CD4-positive, alpha-beta T cell treated with Interleukin-4 for 1 hour (primary cell): ENCODE measurements at places on chromosomes 2 and 18.
A peak's percentile ranks its signal among the peaks of the same experiment; 100 is the strongest.

DNA sequence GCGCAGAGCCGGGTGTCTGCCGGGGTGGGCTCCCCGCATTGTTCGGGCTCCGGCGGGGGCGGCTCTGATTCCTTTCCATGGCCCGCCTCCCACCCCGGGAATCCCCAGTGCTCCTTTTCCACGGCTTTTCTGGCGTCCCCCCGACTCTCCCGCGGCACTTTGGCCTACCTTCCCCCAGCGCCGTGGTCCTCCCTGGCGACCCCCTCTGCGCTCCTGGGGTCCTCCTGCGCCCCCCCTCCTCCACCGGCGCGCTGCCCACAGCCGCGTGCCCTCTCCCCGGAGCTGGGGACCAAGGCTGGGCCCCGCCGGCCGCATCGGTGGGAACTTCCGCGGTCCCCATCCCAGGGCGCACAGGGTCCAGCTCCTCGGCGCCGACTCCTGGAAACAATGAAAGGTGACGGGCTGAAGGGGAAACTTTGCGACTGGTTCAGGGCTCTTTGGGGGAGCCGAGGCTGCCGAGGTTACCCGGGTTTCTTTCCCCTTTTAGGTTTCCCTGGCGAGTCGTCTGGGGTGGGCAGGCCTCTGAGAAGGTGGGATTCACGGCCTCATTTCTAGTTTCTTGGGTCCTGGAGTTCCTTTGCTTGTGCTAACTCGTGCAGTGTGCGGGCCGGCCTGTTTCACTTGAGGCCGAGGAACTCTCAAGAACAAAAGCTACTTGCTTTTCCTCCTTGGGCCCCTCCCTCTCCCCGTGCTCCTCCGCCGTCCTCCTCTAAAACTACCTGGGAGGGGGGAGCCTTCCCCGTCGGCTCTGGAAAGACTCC lies 2.2 kb downstream of the TGIF1 start:
- DNase-seq: peak; percentile 25

- no peak for DNase-seq
Measured at GRCh38 chr2:79271456-79271855, 111.9 kb upstream of the REG3A start.

DNA sequence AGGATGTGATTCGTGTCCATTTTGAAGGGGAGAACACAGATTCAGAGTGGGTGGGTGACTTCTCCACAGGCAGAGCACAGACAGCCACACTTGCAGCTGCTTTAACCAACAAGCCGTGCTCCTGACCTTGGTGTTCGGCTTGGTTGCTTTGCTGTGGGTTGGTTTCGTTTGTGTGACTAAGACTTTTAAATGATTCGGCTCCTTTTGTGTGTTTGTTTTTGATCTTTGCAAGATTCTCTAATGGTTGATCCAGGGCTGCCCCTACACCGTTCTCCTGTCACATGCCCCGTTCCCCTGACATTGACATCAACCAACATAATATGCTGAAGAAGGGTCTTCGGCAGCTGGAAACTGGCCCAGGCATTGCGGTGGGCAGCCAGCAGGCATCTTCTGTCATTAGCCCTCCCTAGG lies 95.9 kb upstream of the MBOAT2 start:
- DNase-seq: no peak

DNA sequence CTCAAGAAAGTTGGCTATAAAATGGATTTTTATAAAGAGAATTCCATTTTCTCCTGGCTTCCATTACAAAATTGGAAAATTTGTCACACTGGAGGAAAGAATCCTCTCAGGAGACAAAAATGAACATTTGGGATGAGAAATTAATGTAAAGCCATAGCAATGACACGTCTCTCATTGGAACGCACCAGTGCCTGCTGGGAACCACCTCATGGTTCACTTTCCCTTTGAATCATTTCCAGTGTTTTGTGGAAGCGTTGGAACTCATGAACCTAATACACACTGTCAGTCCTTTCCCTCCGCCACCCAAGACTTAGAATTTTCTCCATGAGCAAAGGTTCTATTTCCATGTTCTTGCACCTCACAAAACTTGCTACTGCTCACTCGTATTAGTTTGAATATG lies 21.0 kb upstream of the NRP2 start:
- DNase-seq: no peak

- no peak for DNase-seq
Measured at GRCh38 chr2:119319593-119319992, 47.0 kb downstream of the C2orf76 start.

GRCh38 chr18:62629031-62629430 lies 86.3 kb upstream of the PHLPP1 start:
- no peak for DNase-seq

DNA sequence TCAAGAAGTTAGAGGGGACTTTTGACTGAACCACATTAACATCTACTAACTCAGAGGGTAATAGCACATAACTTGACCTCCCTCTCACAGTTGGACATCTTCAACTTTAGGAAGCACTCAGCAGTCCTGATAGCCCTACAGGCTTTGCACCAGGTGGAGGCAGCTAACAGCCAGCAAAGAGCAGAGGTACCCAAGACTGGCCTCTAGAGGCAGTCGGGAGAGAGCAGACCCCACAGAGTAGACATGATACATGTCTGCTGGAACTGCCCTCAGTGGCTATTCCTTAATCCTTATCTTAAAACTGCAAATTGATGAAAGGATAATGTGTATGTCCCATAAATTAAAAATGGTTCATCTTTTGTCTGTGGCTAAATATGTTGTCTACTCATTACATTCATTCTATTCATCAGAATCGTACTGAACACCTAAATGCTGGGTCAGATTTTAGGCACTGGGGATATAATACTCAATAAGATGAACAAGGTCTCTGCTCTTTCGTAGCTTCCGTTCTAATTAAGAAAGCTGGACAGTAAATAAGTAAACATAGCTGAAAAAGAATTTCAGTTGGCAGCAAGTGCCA lies 49.8 kb downstream of the CAB39 start:
- peak; percentile 16 for DNase-seq

GRCh38 chr2:2667690-2668089 lies 336.6 kb upstream of the MYT1L start:
- DNase-seq: no peak

- DNase-seq: no peak
Measured at GRCh38 chr2:216984937-216985336, 125.1 kb upstream of the TNP1 start.

DNA sequence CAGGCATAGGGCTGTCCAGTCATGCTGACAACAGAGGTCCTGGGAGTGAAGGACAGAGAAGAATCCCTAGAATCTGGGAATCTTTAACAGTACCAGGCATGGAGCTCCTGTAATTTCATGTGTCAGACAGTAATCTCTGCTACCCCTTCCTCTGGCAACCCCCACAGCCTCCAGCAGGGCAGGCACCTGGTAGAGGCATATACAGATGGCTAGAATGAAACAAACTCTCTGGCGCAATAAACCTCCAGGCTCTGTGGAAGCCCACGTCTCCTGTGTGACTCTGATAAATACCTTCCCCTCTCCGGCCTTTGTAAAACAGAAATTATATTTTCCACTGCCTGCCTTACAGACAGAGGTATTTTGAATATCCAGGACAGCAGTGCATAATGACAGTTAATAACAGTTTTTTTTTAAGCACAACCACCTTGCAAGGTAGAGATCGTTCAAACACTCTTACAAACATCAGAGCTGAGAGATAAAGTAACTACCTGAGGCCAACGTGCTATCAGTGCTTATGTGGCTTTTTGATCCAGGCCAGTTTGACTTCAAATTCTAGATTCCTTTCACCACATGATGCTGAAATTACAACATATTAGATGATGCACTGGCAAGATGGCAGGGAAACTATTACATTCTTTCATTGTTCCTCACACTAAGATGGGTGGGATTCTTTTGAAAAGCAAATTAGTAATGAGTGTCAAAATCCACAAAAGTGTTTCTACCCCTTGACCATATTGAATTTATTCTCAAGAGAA lies 47.7 kb upstream of the TMEM247 start:
- no peak for DNase-seq

GRCh38 chr2:126979039-126980003 lies 80.6 kb downstream of the TEX51 start:
- DNase-seq: no peak

- no peak for DNase-seq
Measured at GRCh38 chr18:28095041-28095440, 81.9 kb downstream of the CDH2 start.

GRCh38 chr2:150295544-150295943 lies 191.9 kb downstream of the RND3 start:
- no peak for DNase-seq

DNA sequence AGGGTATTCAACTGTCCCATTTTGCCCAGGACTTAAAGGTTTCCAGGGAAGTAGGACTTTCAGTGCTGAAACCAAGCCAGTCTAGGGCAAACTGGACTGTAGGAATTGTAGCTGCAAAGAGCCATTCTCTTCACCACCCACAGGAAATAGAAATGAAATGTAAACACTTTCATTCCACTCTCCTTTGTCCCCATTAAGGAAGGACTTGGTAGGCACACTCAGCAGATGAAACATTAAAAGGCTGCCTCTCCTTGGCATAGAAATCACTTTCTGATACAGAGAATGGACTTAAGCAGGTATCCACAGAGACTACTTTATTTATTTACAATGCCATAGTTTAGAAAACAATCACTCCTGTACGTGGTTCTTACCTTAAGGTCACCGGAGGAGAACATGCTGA lies 102.9 kb upstream of the CCDC195 start:
- DNase-seq: no peak

- peak; percentile 16 for DNase-seq
Measured at GRCh38 chr2:101986804-101987740, 4.7 kb upstream of the IL1R2 start.

- DNase-seq: no peak
Measured at GRCh38 chr2:62654423-62654791, 51.1 kb upstream of the EHBP1 start.

DNA sequence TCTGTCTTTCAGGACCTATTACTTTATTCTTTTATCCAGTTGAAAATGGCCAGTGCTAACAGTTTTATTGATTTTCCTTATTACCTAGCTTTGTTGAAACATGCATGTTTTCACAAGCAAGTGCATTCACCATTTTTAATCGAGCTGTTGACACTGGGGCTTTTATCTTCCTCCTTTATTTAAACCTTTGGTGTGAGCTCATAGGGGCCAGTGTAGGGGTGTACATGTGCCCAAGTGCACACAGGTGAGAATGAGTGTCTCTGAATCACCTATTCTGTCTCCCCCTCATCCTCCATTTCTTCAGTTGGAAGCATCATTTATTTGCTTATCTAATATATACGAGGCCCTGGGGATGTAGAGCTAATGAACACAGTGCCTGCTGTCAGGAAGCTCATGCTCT lies 199.1 kb downstream of the PRKCE start:
- DNase-seq: no peak

GRCh38 chr2:193679847-193680246 lies 1485.1 kb upstream of the TMEFF2 start:
- DNase-seq: no peak

GRCh38 chr2:104859766-104860450 lies 6.0 kb downstream of the POU3F3 start:
- DNase-seq: no peak

DNA sequence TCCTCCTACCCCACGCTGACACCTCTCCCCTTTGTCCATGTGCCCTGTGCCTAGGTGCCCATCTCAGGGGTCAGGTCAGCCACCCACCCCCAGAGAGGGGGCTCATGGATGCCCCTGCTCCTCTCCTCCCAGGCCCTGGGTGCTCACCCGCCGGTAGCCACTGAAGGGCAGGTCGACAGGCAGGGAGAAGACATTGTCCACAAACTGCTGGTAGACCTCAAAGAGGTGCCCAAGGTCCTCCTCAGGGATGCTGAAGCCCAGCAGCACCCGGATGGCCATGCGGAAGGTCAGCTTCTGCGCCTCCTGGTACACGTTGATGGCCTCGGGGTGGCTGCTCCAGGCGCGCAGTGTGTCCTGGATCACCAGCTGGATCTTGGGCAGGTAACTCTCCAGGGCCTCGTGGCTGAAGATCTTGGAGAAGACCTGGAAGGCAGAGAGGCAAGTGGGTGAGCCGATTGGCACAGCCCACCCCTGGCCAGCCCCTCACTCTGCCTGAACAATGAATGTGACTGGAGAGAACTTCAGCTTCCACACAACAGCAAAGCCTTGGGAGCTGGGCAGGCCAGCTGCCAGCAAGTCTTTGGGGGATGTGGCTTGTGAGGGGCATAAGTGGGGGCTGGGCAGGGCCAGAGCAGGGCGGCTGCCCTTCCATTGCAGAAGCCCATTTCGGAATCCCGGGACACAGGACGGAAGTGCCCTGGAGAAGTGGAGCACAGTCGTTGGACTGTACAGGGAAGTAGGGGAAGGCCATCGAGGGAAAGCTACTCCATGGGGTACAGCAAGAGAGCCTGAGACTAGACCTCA lies 12.5 kb downstream of the CYP26B1 start:
- DNase-seq: no peak

DNA sequence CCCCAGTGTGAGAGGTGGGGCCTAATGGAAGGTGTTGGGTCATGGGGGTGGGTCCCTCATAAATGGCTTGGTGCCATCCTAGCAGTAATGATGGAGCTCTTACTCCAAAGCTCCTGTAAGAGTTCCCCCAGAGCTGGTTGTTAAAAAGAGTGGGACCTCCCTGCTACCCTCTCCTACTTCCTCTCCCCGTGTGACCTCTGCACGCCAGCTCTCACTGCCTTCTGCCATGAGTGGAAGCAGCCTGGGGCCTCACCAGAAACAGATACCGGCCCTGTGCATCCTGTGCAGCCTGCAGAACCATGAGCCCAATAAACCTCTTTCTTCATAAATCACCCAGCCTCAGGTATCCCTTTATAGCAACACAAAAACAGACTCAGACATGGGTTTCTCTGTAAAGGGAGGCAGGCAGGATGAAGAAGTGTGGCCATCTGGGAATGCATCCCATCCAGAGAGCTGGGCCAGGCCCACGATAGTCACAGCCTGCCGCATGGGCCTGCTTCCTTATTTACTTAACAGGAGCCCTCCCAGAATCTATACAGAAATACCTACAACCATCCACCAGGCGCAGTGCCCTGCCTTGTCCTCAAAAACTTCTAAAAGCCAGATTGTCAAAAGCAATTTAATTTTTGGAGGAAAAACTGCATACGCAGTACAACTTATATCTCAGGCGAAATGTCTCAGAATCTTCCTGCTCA lies 7.5 kb downstream of the PRLH start:
- no peak for DNase-seq

GRCh38 chr2:18356676-18357075 lies 203.8 kb downstream of the RDH14 start:
- DNase-seq: no peak

GRCh38 chr2:159501743-159502142 lies 114.6 kb downstream of the BAZ2B start:
- no peak for DNase-seq

GRCh38 chr18:52337276-52337675 lies 2.7 kb upstream of the DCC start:
- no peak for DNase-seq

GRCh38 chr2:240456447-240457222 lies 21.2 kb downstream of the GPC1 start:
- DNase-seq: no peak

- DNase-seq: no peak
Measured at GRCh38 chr2:241503776-241504392, 4.5 kb downstream of the STK25 start.

- DNase-seq: no peak
Measured at GRCh38 chr2:207083361-207084110, 82.2 kb downstream of the KLF7 start.

DNA sequence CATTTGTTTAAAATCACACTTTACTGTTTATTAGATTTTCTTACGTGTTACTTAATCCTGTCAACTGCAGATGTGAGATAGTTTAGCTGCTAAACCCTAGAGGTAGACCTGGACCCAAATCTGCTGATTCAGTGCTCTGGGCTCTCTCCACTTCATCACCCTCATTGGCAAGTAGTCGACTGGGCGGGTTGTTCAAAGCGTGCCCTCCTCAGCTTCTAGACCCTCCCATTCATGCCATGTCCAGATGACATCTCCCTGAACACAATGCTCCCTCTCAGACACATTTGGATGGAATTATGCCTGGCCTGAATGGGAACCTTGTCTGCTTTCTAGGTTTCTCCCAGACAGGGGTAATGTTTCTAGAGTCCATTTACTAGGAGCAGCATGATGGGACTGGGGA lies 43.7 kb downstream of the RPIA start:
- DNase-seq: no peak
